ENCODE measurements at places on chromosomes 12 and 14.

DNA sequence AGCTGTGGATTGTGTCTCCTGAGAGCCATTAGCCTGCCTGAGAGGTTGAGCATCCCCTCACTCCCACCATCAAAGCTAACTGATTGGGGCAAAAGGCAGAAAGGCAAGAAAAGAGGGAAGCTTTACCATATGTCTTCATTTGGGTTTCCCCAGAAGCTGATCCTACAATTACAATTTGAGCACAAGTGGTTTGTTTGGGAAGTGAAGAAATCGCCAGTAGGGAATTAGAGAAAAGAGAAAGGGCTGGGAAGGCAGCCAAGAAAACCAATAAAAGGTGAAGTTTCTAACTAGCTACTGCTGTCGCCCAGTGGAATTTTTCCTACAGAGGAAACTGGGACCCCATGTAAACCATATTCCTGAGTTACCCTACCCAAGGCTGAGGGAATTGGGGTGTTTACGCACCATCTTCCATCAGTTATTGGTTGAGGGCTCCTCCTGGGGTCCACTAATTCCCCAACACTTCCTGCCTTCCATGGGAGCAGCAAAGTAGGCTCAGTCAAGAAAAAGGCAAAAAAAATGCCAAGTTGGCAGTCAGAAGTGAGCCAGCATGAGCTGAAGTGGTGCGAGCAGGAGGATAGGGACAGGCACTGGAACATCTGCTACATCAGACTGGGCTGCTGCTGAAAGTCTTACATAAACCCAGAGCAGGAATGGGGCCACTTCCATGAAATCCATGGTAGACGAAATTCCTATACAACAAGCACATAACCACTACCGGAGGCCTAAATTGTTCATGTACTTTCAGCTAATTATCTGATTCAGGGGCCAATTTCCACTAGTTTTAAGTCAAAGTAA, 17.3 kb downstream of the KCNK10 start:
- no peak for DNase-seq

- no peak for DNase-seq
Measured at GRCh38 chr12:123942911-123943648, 29.6 kb downstream of the CCDC92 start.

- DNase-seq, result no peak
Measured at GRCh38 chr12:44397631-44398030, 478.5 kb downstream of the NELL2 start.

DNA sequence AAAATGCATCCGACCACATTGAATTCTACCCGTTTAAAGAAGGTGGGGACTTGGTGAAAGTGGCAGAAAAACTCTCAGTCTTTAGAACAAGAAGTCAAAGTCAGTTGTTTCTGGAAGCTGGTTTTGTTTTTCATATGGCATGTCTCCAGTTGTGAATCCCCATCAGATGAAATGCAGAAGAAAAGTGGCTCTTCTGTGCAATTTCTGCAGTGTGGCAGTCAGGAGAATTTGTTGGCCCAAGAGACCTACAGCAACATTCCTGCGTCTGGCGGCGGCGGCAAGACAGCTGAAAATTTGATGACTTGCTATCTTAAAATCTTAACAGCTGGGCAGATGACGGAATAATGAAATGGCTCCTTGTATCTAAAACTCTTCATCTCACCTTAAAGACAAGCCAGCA, 201.5 kb downstream of the FOXN3 start:
- DNase-seq, result no peak

DNA sequence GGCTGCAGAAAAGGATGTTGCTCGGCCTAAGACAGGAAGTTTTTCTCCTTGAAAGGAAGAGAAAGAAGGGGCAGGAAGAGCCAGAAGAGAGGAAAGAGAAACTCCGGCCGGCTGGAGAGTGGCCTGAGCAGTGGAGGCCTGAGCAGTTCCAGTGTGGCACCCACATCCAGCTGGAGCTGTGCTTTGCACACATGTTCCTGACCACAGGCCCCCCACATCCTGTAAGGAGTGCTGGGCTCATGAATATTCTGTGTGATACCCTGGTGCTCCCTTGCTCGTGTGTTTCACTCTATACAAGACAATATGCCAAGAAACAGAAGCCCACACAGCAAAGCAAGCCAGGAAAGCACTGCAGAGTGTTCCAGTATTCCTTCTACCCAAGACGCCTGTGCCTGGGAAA, 27.1 kb downstream of the POLE start:
- DNase-seq, result no peak

GRCh38 chr14:23033801-23034497, 751 bp downstream of the PSMB5 start:
- DNase-seq, result no peak

DNA sequence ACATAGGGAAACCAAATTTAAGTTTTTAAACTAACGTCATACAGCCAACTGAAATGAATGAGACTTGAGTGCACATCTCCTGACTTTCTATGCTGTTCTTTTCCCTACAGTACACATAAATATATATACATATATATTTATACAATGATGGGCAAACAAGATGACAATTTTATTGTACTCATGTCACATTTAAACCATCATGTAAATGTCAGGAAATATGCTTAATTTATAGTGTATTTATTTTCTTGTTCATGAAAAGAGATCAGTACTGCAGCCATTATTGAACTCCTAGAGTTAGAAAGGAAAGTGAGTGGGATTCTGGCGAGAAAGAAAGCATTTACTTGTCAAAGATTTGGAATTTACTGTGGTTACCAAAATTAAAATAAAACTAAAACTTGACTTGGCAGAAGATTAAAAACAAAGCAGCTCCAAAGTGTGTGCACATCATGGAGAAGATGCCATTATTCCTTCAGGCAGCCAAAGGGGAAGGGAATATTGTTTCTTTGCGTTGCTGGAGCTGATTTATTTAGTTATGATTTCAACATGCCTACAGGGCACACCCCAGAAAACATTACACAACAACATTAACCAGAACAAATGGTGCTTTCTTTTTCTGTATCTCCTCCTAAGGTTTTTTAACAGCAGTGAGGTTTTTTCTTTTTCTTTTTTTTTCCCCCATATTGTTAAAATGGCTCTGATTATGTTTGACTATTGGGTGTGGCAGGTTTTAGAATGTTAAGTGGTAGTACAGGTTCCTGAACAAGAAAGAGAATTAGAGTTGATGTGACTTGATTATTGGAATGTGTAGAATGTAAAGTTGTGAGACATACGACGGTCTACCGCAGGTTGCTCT, 144.6 kb downstream of the RAD51B start:
- no peak for DNase-seq

- DNase-seq, result no peak
Measured at GRCh38 chr12:49030119-49030518, 11.5 kb upstream of the PRKAG1 start.

- no peak for DNase-seq
Measured at GRCh38 chr12:122747224-122748135, 5.1 kb upstream of the DENR start.

DNA sequence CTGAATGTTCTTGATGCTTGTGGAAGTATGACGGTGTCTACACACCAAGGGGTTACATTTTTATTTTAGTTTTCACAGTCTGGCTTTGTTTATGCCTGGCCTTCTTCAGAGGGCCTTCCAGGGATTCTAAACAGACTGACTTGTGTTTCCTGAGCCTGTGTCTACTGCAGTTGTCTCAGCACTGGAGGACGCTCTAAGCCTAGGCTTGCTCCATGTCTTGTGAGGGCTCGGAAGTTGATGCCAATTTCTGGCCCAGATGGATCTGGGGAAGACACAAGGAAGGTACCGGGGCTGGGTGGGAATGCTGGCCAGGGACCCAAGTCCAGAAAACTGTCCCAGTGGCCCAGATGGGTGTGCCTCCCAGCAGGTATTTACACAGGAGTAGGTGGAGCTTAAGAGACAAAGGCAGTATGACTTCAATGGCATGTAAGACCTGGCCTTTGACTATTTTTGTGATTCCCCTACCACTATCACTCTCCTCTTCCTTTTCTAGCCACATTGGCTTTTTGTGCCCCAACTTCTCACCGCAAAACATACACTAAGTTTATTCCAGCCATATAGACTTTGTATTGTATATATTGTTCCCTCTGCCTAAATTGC, 56.9 kb downstream of the GPR137C start:
- DNase-seq, result no peak

GRCh38 chr14:36844443-36845195, 183.0 kb downstream of the PAX9 start:
- DNase-seq, result no peak

DNA sequence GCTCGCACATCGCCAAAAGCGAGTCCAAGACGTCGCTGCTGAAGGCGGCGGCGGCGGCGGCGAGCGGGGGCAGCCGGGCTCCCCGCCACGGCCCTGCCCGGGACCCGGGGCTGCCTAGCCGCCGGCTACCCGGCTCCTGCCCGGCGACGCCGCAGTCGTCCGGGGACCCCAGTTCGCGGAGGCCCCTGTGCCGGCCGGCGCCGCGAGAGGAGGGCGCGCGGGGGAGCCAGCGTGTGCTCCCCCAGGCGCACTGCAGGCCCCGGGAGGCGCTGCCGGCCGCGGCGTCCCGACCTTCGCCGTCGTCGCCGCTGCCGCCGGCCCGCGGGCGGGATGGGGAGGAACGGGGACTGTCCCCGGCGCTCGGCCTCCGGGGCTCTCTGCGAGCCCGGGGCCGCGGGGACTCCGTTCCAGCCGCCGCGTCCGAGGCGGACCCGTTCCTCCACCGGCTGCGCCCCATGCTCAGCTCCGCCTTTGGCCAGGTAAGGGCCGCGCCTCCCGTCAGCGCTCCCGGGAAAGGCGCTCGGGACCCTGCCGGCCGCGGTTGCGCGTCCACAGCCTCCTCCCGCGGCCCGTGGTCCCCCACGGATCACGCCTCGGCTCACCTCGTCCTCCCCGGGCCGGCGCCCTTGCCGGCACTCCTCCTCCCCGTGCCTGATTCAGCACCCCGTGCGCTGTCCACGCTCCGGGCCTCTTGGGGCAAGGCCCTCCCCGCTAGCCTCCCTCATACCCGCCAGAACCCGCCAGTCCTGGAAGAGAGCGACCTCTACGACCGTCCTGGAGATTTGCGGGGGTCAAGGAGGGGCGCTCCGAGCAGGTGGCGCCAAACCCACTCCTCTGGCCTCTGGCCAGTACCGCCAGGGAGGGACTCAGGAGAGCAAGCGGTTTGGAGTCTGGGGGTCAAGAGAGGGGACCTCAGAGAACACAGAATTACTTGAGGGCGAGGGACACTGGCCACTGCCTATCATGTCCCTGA, 721 bp downstream of the CABP1 start:
- DNase-seq, result peak; percentile 20

DNA sequence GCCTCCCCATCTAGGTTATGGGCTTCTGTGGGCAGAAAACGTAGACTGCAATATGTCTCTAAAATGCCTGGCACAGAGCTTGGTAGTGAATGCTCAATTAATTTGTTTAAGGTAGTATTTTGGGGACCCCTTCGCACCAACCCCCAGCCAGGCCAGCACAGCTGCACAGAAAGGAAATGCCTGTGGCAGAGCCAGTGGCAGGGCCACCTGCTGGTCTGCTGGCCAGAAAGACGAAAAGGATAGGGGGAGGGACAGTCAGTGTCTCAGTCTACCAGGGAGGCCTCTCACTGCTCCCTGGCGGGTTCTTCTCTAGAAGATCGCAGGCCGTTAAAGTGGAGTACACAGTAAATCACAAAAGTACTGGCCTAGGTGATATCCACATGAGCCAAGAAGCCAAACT, 3.5 kb downstream of the RAB15 start:
- DNase-seq, result no peak

DNA sequence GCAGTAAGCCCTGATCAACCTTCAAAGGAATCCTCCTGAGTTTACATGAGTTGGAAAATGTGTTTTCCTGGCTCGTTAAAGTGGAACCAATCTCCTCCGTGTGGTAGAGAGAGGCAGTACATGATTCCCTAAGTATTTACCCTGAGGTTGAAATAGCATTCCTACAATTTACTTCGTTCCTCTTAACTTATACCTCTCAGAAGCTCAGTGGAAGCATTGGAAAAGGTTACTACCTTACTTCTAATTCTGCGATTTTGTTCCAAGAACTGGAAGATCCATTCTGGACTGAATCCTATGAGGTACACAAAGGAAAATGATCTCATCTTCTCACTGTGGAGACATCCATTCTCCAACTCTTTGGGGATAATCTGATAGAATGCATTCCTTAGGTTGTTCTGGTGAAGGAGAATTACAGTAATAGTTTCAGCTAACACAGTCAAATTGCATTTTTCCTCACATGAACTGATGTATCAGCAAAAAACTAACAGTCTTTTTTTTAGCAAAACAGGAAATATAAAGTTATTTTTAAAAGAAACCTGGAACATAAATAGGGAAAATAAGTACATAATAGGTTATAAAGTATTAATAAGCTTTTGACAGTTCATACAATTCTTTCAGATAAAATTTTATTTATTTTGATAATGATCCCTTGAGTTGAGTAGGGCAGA, 475.6 kb downstream of the PDZRN4 start:
- no peak for DNase-seq

DNA sequence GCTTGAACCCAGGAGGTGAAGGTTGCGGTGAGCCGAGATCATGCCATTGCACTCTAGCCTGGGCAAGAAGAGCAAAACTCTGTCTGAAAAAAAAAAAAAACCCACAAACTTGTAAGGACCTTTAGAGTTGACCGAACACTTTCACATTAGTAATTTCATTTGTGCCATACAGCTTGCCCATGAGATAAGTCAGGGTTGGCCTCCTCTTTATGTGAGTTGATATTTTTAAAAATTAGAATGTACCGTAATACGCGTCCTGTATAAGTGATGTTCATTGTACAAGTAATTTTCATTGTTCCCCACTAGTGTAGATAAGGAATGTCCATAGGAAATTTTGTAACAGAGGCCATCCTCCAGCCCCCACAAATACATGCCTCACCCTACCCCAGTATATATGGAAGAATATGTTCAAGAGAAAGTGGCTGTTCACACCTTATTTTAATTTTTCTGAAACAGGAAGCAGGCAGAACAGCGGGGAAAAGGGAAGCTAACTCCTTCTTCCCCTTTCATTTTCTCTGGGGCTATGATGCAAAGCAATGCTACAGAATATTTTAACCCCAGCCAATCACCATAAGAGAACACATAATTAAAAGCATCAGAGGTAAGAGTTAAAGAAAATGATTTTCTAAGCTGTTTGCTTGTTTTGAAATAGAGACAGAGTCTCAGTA, 31.9 kb upstream of the HIF1A start:
- no peak for DNase-seq

DNA sequence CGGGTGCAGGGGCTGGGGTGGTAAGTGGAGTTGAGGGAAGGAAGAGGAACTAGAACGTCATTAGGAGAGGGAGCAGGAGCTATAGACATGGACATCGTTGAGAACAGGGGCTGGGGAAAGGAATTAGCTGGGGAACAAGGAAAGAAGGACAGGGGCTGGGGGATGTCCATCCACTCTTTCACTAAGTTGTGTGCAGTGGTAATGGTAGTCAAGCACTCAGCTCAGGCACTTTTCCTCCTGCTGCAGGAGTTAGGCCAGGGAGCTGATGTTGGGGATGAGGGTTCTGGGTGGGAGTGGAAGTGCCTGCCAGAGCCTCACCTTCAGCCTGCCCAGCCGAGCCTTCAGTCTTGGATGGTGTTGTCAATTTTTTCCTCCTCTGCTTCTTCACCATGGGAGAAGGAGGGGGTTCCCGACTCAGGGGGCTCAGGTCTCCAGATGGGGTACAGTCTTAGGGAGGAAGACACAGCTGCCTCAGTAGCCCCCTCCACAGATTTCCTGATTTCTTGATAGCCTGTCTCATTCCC, 9.2 kb downstream of the AGAP2 start:
- no peak for DNase-seq

GRCh38 chr12:101459642-101460346, 15.3 kb upstream of the SPIC start:
- DNase-seq, result no peak

Measured in effector CD4-positive, alpha-beta T cell (primary cell).